ENCODE measurements at places on chromosomes 6 and 20.

DNA sequence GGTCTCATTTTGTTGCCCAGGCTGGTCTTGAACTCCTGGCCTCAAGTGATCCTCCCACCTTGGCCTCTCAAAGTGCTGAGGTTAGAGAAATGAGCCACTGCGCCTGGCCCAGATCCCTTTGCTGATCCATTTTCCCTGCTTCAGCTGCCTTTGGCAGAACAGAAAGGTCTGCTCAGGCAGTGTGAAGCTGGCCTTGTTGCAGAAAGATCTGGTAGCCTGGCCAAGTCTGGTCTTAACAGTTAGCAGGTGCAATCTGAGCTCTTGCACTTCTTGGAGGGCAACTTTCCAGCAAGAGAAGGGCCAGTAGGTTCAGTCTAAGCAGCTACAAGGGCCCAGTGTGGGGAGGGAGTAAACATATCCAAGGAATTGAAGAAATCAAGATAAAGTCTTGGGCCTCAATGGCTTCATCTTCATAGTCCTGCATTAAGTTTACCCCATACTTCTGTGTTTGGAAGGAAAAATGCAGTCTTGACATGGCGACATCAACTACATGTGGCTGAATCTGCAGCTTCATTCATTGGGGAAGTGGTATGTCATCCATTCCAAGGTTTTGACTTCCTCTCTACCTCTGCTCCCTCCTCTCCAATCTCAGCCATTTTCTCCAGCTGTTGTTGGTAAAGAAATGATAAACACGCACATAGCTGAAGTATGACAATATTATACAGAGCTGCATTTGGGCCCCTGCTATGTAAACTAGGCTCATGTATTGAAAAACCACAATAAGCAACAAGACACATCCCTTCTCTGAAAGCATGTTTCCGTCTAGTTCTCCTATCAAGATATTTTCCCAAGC lies 39.0 kb upstream of the NEDD9 start:
- no peak for DNase-seq

- no peak for DNase-seq
These were observed 15.2 kb upstream of the ATXN1 start for GRCh38 chr6:16776394-16777017.

DNA sequence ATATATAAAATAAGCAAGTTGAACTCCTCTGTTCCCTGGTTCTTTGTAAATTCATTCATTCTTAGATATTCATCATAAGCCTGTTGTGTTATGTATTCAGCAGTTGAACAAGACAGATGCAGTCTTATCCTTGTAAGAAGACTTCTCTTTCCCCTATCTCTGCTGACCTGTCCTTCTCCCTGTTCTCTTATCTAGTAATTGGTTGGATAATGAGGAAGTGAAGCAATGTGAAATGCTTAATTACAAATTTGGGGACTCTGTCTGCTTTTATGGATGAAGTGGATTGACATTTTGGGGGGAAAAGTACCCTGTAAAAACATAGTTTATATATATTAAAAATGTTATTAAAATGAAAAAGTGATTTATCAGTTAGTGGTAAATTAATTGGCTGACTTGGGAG lies 37.0 kb downstream of the CDKAL1 start:
- no peak for DNase-seq

DNA sequence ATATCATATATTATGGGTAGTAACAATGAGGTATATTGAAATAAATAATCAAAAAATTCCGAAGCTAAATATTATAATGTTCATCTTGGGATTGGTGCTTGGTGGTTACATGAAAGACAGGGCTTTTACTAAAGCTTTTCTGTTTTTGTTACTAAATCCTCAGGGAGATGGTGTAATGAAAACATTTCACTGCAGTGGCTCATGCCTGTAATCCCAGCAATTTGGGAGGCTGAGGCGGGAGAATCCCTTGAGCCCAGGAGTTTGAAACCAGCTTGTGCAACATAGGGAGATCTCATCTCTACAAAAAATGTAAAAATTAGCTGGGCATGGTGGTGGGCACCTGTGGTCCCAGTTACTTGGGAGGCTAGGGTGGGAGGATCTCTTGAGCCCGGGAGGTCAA lies 42.9 kb downstream of the AFG1L start:
- DNase-seq: no peak

DNA sequence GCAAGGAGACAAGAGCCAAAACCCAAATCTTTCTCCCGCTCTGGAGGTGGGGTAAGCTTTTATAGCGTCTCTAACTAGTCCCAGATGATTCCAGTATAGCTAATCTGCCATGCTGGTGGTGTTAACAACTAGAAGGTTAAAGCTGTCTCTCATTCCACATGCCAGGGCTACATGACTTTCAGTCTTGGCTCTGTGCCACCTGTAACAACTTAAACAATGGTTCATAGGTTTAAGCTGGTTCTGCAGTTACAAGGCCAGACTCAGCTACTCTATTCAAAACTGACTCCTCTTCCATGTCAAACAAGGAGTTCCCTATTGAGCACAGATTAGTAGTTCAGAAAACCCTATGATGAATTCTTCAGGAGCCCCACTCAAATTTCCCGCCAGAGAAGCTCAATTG lies 128.9 kb downstream of the ELOVL4 start:
- no peak for DNase-seq

DNA sequence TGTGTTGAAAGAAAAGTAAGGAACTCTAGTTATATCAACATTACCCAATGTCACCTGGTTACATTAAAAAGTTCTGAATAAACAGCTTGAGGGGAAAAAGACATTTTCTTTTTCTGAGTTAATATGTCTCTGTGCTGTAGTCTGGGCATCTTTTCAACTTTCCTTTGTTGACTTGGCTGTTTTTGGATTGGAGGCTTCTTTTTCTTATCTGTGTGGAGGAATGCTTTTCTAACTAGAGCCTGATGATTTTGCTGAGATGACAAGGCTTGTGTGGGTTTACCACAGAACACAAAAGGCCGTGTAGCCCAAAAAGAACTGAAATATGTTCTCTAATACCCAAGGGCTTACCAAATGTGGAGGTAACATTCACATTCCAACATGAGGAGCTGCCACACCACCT lies 161.8 kb downstream of the KCNQ5 start:
- peak; percentile 10 for DNase-seq

Data from eye (tissue), 1 donor.